Pancreas (tissue), 10 donors: ENCODE measurements at places on chromosomes 3 and 15. TPM values are rescaled to one million over a fixed set of nuclear protein-coding genes. Genes with fewer than 3 reads are reported as not detected.

GRCh38 chr15:72009222-72009621, 108.7 kb downstream of the MYO9A start:
- DNase-seq, result peak; percentile 25

GRCh38 chr15:45454814-45455213, 67.7 kb downstream of the SLC30A4 start:
- peak; percentile 71 for DNase-seq

GRCh38 chr3:141233457-141234161, 2.0 kb downstream of the PXYLP1 start:
- no peak for DNase-seq

GRCh38 chr3:119091936-119092677, 53.9 kb upstream of the TEX55 start:
- no peak for DNase-seq

DNA sequence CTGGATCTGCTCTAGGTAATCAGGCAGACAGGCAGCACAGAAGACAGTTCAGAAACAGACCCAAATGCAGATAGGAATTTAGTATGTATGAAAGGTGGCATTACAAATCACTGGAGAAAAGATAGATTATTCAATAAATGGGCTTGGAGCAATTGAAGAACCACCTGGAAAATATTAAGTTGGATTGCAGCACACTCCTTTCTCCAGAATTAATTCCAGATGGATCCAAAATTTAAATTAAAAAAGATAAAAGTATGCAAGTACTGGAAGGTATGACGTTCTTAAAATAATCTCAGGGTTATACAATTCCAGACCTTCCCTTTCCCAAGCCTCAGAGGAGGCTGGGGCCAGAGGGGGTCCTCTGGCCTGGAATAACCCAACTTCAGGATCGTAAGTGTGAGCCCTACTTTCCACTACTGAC, 32.5 kb downstream of the HRH1 start:
- DNase-seq, result no peak

DNA sequence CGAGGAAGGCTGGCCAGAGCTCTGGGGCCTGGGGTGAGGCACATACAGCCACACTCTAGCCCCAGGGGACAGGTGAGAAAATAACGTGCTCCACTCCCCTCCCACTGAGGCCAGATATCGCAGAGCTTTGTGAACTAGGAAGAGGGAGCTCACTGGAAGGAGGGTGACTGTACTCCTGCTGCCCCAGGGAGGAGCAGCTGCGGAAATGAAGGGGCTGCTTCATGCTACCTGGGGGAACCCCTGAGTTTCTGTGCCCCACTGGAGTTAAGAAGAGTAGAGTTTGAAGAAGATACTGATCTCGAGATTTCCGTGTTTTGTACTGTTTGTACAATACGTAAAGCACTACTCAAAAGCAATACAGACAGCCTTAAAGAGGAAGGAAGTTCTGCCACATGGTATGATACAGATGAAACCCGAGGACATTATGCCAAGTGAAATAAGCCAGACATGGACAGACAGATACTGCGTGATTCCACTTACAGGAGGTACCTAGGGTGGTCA, 44.6 kb downstream of the CMTM6 start:
- no peak for DNase-seq

GRCh38 chr15:39448409-39448808, 132.5 kb upstream of the THBS1 start:
- peak; percentile 37 for DNase-seq

GRCh38 chr15:99437315-99438223, 128.2 kb upstream of the MEF2A start:
- peak; percentile 41 for DNase-seq

DNA sequence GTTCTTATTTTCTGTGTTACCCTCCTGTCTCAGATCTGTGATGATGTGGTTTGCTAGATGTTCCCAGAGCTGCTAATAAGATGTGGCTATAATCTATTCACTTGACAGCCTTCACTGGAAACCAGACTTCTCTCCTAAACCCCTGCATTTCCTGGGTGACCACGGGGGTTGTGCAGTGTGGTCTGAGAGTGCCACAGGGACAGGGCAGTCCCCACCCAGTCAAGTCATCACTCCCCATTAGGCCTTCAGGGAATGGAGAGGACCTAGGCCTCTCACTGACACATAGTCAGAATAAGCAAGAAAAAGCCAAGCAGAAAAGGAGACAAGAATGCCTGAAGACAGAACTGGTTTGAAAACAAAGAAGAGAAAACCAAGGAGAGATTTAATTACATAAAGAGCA, 58.3 kb downstream of the GJD2 start:
- no peak for DNase-seq

- no peak for DNase-seq
These were observed 1.4 kb downstream of the CYFIP1 start for GRCh38 chr15:22978691-22979237.

GRCh38 chr3:125313060-125313635, 62.0 kb downstream of the ZNF148 start:
- DNase-seq, result no peak

DNA sequence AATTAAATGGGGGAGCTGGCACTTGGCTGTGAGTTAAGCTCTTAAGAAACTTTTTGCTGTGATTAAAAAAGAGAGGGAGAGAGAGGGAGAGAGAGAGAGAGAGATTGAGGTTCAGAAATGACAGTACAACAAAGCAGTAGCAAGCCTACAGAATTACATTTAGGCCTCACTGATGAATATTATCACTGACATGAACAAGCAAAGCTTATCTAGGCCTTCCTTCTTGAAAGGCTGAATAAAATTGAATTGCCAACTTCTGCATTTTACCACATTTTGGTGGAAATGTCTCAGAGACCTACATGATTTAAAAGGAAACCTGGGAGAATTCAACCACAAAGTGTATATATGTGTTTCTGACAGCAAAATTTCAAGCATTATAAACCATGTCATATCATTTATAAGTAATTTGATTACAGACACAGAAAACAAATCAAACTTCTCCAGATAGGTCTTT, 530.8 kb downstream of the SOX2 start:
- DNase-seq, result no peak

- no peak for DNase-seq
These were observed 121.9 kb downstream of the FNDC3B start for GRCh38 chr3:172161133-172161789.

Gene STARD5
- 1.4 TPM for total RNA-seq

Gene LRRIQ4
- not detected for total RNA-seq

Gene CHRM5
- not detected for total RNA-seq

Gene INSYN1
- 0.42 TPM for total RNA-seq

Gene OXTR
- total RNA-seq, result 0.05 TPM

Gene CELSR3
- 1.1 TPM for total RNA-seq

Gene SNX22
- total RNA-seq, result 3.5 TPM
